Uterus (tissue), 4 donors: ENCODE measurements at places on chromosomes 5 and 9. TPM values are rescaled to one million over a fixed set of nuclear protein-coding genes. Genes with fewer than 3 reads are reported as not detected.

GRCh38 chr5:163822548-163822947 is 317.1 kb downstream of the MAT2B start:
- no peak for DNase-seq

Gene SPAAR
- 0.29 TPM for total RNA-seq

DNA sequence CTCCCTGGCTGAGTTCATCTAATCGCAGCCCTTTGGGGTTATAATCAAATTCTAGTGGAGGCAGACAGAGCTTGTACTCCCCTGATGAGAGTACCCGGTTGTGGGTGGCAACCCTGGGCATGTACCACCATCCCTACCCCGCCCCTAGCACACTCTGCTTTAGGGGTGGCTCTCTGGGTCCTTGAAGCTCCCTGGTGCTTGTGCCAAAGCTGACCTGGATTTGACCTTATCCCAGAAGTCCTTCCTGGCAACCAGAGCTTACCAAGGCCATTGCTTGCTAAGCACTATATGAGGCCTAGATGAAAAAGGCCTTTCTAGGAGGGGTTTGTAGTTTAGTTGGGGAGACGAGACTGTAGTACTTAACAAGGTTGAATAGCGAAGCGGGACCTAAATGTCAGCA is 72.2 kb downstream of the RGS3 start:
- DNase-seq: no peak

DNA sequence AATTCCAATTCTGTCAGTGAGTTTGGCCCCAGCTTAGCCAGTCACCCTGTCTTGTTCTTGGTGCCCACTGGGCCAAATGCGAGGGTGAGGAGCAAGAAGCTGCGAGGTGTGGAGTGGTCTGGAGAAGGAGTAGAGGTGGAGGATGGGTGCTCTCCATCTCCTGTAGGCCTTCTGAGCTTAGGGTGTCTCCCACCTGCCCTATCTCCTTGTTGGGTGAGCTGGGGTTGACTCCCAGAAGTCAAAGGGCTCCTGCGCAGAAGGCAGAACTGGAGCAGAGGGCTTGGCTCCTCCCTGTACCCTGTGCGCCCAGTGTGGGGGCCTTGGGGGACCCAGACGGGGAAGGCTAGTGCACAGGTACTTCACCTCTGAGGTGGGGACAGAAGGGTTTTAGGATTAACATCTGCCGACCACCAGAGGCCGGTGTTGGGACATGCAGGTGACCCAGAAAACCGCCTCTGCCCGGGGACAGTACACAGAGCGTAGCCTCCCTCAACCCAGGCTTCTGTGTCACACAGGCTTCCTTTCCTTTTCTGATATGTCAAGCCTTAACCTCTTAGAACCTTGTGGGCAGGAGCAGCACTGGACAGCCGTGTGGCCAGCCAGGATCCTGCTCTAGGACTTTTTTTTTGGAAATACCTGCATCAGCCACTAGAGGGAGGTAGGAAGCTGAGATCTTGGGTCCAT is 16.9 kb downstream of the IL5 start:
- DNase-seq: no peak

GRCh38 chr5:172377438-172377837 is 76.9 kb downstream of the SH3PXD2B start:
- DNase-seq: no peak

- no peak for DNase-seq
Measured at GRCh38 chr5:59757442-59757841, 136.1 kb downstream of the PDE4D start.

DNA sequence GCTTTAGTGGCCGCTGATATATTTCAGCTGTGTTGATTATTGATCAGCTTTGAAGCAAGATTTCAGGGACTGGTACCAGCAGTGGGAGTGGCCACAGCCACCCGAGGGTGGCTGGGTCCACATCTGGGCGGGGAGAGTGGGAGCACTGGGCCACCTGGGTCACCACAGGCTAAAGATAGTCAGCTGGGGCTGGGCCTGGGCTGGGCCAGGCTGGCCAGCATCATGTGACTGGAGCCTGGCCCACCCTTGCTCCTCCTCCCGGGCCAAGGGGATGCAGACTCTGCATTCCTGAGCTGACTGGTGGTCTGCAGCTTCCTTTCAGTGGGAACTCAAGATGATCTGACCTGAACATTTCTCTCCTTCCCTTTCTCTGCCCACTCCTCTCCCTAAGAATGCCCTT is 27.1 kb downstream of the LARP1 start:
- no peak for DNase-seq

DNA sequence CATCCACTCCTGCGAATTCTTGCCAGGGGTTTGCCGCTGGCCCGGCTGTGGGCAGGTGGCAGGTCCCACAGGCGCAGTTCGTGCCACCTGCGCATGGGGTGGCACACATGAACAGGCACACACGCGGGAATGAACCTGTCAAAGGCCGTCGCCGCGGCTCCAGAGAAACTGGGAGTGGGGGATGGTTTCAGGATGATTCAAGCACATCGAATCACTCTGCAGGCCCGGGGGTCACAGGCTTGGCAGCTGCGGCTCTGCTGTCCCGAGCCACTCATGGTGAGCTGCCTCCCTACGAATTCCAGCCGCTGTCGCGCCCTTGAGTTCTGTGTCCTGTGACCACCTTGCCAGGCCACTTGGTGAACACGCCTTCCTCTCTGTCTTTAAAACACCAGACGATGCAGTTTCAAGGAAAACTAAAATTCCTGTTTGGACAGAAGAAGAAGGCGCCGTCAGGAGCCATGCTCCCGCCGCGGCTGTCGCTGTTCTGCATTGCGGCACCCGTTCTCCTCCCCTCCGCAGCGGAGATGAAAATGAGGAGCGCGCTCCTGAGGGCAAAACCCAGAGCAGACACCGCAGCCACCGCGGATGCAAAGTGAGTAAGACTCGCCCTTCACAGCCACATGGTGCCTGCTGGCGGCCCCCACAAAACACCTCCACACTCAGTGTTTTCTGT is 15.4 kb upstream of the EXOC3 start:
- no peak for DNase-seq

Gene TBC1D13
- 7.1 TPM for total RNA-seq

DNA sequence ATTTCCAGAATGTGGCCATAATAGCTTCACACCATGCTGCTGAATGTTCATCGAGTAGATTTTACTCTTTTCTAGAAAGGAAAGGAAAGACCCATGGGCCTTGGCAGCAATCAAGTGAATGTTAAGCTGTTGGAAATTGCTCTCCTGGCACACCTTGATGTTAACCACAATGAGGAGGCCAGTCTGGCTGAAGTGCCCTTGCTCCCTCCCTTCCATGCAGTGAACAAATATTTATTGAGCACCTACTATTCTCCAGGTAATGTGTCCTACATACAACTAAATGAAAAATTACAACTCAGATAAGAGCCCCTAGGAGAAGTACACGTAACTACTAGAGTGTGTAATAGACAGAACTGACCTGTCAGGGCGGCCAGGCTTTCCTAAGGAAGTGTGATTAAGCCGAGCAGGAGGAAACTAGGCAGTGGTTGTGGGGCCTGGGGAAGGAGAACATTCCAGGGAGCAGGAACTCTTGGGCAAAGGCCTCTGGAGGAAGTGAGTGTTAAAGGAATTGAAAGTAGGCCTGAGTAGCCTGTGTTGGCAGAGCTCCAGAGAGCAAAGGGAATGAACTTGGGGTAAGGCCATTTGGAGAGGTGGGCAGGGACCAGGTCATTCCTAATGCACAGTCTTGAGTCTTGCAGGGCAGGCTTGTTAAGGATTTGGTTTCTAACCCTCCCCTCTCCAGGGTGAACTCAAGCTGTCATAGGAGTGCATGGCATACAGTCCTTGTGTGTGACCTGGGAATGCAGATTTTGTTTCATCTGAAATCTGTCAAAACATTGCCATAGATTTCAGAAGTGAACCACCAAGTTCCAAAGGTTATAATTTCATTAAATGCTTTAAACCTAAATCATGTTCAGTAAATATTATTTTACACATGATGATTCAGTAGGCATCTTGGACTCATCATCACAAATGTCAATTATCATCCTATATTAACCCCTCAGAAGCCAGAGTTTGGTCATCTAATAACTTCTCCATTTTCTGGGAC is 9.0 kb upstream of the ZSWIM6 start:
- no peak for DNase-seq

GRCh38 chr9:1922026-1922425 is 93.1 kb upstream of the SMARCA2 start:
- no peak for DNase-seq

DNA sequence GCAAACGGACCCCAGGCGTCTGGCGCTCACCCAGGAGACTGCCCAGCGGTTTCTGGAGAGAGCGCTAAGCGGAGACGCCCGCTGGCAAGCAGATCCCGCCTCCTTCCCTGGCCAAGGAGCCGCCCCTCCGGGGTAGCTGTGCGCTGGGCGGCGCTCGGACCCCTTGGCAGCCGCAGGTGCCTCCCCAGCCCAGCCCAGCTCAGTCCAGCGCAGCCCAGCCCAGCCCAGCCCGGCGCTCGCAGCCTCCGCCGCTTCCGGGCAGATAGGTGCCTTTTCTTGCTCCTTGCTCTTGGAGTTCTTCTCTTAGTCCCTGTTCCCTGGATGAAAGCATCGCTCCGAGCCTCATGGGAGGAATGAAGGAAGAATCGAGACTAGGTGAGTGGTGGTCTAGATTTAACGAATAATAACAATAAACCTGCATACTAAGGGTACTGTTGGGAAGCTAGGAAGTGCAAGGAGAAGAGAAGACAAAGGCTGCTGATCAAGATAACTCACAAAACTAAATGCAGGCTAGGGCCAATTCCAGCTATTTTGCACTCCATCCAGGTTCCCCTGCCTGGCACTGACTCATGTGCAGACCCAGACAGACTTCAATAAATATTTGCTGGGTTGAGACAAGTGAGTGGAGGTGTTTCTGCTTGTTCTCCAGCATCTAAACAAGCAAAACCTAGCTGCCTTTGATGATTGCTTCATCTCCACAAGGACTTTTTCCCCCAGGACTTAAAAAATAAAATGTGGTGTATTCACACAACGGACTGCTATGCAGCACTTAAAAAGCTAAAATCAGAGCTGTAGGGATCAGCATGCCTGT is at the start of gene STK32A:
Gene STK32A (plus strand): TSS at position 202 of the 811 bp plus-strand sequence. CDS start 4,609 bp downstream, outside the sequence.
- peak; percentile 60 for DNase-seq

Gene FST
- 0.51 TPM for total RNA-seq

DNA sequence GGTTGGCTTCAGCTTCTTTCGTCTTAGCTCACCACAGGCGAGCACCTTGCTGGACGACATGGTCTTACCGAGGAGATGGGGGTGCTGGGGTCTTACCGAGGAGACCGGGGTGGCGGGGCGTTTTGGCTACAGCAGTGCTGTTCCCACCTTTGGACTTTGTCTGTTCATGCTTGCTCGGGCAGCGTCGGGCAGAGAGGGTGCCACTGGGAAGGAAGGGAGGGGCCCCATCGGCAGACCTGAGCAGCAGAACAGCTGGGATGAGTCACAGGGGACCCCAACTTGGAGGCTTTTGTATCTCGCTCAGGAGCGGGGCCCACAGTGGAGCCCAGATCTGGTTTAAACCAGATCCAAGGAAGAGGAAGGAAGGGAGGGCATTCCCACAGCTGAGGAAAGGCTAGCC is 106.0 kb upstream of the CACNA1B start:
- no peak for DNase-seq

DNA sequence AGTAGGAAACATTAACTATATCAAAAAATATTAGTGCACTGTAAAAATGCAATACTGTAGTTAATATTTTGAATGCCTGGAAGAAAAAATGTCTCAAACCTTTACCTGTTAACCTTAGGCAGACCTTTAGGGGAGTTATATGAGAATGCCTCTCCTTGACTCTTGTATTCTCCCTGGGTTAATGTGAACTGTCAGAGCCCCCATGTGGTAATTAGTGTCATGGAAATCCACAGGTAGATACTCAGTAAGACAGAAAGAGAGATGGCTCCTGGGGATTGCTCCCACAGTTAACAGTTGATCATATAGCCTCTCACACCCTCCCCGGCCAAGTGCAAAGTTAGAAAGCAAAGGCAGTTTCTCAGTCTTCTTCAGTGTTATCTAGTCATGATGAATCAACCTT is 742.8 kb downstream of the NR2F1-AS1 start:
- DNase-seq: no peak

Gene SLU7
- total RNA-seq: 26.6 TPM

DNA sequence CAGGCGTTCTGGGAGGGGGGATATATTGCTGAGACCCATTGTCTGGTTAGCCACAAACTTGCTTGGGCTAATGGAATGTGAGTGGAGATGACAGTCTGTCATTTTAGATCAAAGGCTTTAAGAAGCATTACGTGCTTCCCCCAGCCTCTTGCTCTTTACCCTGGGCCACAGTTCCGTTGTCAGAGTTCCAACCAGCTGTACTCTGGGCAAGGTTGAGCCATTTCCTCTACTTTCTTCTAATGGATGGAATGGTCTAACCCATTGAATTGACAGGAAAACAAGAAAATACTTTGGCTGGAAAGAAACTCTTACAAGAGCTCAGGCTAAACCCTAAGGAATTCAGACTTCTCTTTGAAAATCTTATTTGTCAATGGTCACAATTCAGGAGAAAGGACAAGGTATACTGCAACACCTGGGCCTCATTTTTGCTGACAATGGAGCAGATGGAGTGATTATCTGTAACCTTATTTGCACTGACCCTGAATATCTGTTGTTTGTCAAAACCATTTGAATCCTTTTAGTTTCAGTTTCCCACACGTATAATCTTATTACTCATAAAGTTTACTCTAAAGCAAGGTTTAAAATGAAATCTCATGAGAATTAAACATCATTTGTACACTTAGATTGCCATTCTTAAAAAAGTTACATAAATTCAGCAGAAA is 231.4 kb downstream of the PDE4D start:
- DNase-seq: no peak

DNA sequence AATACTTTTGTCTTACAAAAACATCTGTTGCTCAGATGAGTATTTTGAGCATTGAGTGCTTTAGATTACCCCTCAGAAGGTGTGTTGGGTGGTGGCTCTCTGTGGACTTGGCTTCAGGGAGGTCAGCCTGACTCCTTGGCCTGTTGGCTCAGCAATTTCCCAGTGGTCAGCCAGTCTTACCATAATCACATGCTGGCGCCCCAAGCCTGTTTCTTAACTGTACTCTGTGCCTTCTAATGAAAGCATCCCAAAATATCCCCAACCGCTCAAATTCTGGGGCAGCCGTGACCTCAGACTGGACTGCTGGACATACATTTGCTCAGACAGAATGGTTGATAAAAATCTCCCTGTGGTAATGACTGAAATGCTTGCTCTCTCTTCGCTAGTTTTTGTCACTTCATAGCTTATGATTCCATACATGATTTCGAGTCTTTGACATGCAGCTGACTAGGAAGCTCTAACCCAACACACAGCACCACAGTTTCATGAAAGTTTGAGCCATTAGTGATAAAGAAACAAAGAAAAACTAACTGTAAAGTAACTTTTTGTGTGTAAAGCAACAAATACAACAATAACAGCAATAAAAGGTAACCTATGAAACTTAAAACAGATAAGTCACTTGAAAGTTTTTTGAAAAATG is 562.2 kb upstream of the MEF2C start:
- no peak for DNase-seq

Gene GFRA3
- not detected for total RNA-seq

GRCh38 chr5:417301-418161 is 25.4 kb upstream of the EXOC3 start:
- no peak for DNase-seq

Gene SLC6A3
- total RNA-seq: not detected

Gene DNAH5
- total RNA-seq: 1.8 TPM

- DNase-seq: no peak
Measured at GRCh38 chr5:10018201-10019069, 231.3 kb downstream of the ATPSCKMT start.

Gene IRX4
- not detected for total RNA-seq

GRCh38 chr5:7078901-7079300 is 317.0 kb upstream of the ADCY2 start:
- no peak for DNase-seq
